ENCODE measurements at places on chromosomes 7 and 10.

GRCh38 chr10:3567291-3567963 is 217.6 kb downstream of the KLF6 start:
- DNase-seq: no peak

DNA sequence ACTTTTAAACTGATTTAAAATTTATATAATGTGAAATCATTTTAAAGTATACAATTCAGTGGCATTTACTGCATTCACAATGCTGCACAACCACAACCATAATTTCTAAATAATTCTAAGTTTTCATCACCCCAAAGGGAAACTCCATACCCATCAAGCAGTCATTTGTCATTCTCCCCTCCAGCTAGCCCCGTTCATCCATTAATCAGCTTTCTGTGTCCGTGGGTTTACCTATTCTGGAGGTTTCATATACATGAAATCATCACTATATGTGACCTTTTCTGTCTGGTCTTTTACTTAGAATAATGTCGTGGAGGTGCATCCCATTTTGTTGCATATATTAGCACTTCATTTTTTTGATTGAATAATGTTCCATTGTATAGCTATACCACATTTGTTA is 214.1 kb downstream of the ADK start:
- no peak for DNase-seq

- no peak for DNase-seq
Measured at GRCh38 chr7:56062382-56062781, 1.7 kb upstream of the SUMF2 start.

- DNase-seq: no peak
Measured at GRCh38 chr7:105028004-105028403, 14.0 kb downstream of the KMT2E start.

- DNase-seq: no peak
Measured at GRCh38 chr7:79504607-79505389, 51.3 kb upstream of the MAGI2 start.

DNA sequence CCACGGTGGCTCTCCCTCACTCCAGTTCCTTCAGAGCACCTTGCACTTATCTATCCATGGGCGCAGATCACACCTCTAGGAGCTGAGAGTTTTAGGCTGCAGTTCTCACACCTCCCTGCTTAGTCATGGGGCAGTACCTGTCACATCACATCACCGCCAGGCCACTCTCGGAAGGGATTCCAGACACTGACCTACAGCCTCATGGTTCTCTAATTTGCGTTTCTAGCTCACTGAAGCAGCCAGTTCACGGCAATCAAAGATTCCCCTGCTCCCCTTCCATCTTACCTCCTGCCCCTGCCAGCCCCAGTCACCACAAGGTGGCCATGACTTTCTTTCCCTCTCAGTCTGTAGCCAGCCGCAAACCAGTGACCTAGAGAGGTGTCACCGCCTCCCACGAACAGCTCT is 34.2 kb downstream of the ADRB1 start:
- no peak for DNase-seq

DNA sequence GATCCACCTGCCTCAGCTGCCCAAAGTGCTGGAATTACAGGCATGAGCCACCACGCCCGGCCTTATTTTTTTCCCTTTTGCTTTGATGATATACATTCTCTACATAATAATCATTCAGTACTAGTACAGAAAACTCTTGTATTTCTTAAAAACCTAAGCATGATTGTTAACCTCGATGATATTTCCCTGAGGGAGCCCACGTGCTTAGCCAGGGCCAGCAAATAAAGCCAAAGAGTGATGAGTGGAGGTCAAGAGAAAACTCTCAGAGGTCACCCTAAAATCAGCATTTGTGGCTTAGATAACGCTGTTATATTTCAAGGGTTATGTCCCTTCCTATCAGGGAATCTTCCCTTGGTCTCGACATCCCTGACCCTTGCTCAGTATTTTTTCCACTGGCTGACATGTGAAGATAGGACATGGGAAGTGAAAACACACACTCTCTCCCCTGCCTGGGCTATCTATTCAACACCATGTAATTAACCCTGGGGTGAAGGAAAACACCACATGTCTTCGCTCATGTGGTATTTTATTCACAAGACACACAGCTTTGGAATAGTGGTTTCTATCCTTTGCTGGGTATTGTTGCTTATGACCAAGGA is 12.6 kb downstream of the FAM200A start:
- DNase-seq: no peak

GRCh38 chr7:117790731-117791130 is 82.5 kb downstream of the CTTNBP2 start:
- no peak for DNase-seq

GRCh38 chr7:157526005-157526912 is 189.5 kb downstream of the DNAJB6 start:
- no peak for DNase-seq

DNA sequence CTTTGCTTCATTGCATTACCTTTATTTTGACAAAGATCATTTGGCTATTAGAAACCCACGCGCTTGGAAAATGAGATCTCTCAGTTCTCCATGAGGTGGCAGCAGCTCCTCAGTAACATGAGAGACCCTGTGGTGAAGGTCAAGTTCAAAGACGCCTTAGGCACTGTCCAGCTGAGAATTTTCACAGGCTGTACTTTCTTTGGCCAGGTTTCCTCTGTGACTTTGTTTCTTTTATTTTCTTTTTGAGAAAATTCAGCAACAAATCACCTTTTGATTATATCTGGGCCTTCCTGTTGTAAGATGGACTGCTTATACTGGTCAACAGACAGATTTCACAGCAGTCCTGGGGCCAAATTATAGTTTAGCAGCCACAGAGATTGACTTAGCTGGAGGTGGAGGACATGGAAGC is 54.5 kb downstream of the RAB18 start:
- DNase-seq: peak; percentile 25

DNA sequence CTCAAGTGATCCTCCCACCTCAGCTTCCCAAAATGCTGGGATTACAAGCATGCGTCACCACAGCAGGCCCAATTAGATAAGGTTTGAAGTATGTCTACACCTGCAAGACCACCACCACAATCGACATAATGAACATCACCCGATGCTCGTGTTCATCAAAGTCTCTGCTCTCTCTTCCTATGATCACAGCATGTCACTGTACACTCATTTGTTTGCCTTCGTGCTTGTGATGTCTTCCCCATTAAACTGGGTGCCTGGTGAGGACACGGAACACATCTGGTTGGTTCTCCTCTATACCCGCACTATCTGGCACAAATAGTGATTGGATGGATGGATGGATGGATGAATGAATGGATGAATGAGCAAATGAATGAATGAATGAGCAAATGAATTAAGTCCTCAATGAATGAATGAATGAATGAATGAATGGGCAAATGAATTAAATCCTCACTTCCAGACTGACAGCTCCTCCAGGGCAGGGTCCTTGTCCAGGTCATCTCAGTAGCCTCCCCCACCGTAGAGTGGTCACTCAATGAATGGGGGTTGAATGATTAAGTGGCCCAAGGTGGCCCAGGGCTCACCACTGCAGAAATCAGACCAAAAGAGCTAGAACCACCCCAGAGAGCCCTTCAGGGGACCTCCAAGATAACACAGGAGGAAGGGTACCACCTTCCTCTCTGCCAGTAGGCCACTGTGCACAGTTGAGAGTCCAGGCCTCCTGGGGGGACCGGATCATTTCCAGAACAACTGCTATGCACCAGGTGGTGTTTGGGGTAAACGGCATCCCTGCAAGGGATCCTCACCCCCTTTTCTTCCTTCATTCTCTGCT is 101.9 kb upstream of the TNRC18 start:
- DNase-seq: no peak

DNA sequence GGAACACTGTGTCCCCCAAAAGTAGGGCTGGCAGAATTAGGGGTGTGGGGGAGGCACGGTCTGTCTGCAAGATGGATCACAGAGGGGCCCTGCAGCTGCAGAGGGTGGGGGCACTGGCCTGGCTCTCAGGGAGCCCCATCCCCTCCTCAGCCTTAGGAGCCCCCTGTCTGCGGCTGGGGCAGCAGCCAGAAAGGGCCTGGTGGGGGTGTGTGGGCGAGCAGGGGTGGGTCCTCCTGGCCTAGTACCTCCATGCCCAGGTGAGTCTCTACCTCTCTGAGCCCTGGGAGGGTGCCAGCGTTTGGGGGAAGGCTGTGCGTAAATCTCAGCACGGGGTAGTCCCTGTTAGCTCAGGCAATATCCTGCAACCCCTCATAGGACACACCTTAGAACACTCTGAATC is 280.5 kb upstream of the PPP2R2D start:
- no peak for DNase-seq

- DNase-seq: peak; percentile 79
Measured at GRCh38 chr7:101165075-101165957, at the start of gene VGF. TSS of gene VGF (minus strand) at chr7:101165569. CDS start at chr7:101164843, 726 bp downstream.

- no peak for DNase-seq
Measured at GRCh38 chr10:49694466-49694865, 15.0 kb downstream of the C10orf53 start.

DNA sequence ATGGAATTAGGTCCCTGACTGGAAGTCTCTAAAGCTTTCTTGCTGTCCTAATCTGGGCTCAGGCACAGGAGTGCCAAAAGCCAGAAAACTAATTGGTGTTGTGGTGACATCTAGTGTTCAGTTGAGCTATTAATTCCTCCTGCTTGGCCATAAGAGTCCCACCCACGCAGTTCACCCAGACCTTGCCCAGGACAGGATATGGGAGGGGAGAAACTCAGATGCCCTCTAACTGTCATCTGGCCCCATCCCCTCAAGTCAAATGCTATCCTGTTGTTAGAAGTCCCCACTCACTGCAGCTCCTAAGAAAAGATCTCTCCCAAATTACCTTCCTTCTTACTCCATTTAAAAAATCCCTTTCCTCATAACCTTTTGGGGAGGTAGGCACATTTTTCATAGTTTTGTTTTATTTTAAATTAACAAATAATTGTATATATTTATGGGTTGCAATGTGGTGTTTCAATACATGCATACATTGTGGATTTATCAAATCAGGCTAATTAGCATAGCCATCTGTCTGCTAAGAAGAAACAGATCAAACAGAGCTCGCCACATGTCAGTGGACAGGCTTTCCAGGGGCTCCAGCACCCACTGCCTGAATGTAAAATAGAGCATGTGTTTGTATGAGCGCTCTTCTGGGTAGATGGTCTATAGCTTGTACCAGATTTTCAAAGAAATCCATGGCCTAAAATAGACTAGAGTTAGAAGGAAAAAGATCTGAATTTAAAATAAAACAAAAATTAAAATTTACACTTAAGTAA is 84.0 kb downstream of the GSAP start:
- DNase-seq: peak; percentile 37

GRCh38 chr10:72793752-72794151 is 99.8 kb upstream of the OIT3 start:
- DNase-seq: no peak

DNA sequence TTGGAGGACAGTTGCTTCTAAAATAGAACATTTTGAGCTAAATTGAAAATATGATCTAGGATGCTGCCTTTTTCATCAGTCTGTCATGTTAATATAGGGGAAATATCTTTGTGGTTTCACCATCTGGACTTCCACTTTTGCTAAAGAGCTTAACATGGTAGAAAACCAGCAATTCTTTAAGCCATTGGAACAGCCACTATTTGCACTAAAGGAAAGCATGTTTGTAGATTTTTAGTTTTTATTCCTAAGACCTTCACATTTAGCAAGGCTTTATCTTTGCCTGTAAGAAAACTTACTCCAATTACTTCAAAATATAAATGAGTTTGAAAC is 291.0 kb downstream of the RNLS start:
- no peak for DNase-seq

GRCh38 chr10:131561897-131562296 is 250.4 kb upstream of the TCERG1L start:
- DNase-seq: no peak

GRCh38 chr10:100730725-100731406 is 14.5 kb upstream of the PAX2 start:
- no peak for DNase-seq

DNA sequence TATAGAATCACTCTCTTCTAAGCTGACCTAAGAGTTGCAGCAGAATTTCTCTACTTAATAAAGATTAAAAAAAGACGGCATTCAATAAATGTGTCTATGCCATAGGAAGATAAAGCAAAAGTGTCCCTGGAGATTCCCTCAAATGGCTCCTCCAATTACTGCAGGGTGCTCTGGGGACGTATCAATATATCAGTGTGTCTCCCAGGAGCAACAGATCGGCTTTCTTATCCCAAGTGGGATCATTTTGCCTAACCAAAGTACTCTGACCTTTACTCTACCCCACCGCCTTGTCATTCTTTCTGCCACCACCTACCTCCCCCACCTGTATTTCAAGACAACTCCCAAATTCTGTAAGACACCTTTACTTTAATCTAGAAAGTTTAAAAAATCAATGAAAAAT is 202.0 kb upstream of the SEMA3C start:
- no peak for DNase-seq

DNA sequence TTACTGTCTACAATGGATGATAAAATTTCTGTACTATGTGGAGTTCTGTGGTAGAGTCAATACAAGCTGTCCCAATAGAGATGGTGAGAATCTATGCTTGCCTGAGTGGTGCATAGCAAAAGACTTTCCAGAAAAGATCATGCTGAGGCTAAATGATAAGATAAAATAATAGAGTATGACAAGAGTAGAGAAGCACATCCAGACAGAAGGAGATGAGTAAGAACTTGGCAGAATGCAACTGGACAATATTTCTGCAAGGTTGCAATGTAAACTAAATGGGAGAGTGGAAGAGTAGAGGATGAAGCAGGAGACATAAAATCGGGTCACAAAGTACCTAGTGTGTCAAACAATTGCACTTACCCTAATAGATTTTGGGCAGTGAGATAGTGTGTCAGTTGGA is 347.6 kb downstream of the MDFIC start:
- DNase-seq: no peak

GRCh38 chr10:106311590-106311989 is 852.9 kb downstream of the SORCS1 start:
- DNase-seq: no peak

DNA sequence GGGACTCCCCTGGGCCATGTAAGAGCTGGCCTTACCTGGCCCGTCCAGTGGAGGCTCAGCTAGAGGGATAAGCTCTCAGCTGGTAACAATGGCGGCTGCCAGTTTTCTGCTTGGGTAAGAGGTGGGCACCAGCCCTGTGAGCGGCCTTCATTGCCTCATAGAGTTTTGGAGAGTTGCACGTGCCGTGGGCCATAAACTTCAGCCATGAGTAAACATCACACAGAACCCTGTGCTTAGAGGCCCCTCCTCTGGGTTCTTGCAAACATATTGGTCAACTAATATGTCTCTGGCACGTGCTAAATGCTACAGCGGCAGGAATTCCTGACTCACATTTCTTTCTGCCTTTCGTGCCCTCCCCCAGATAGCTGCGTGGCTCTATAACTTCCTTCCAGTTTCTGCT is 103.9 kb upstream of the LEP start:
- no peak for DNase-seq

DNA sequence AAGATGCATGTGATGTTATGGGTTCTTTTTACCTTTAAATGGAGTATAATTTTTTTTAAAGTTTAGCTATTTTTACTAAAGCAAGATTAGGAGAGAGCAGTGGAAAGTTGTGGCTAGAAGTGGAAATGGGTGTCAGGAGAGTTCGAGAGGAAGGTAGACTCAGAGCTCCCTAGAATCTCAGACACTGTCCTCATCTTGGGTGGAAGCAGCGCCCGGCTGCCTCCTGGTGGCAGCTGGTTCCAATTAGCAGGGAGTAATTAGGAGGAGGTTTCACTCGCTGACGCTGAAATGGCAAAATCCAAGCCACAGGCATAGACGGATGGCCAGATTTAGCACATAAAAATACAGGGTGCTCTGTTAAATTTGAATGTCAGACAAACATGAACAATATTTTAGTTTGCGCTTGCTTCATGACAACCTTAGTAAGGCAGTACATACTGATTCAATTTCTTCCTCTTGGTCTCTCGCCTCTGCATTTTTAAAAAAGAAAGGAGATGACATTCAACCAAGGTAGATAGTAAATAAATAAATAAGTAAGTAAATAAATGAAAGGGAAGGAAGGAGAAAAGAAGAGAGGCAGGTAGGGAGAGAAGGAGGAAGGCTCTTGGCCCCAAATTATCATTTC is 58.5 kb downstream of the LGI1 start:
- no peak for DNase-seq

Data from D721Med (cell line).